ENCODE measurements at places on chromosomes 13 and 19.

DNA sequence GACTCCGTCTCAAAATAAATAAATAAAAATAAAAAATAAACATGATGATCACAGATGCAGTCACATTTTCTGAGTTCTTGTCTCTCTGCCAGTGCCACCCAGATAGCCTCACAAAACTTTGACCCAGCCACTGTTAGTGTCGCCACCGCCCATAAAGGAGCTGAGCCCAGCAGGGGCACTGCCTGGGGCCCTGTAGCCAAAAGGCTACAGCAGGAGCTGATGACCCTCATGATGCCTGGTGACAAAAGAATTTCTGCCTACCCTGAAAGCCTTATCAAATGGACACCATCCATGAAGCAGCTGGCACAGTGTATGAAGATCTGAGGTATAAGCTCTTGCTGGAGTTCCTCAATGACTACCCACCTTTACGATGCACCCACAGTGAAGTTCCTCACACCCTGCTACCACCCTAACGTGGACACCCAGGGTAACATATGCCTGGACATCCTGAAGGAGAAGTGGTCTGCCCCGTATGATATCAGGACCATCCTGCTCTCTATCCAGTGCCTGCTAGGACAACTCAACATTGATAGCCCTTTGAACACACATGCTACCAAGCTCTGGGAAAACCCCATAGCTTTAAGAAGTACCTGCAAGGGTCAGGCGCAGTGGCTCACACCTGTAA, 18.3 kb downstream of the ZNF587 start:
- DNase-seq = no peak

- no peak for DNase-seq
Measured at GRCh38 chr13:75175575-75175974, 306.4 kb downstream of the TBC1D4 start.

GRCh38 chr13:109010912-109011311, 381.5 kb downstream of the MYO16 start:
- DNase-seq = no peak

DNA sequence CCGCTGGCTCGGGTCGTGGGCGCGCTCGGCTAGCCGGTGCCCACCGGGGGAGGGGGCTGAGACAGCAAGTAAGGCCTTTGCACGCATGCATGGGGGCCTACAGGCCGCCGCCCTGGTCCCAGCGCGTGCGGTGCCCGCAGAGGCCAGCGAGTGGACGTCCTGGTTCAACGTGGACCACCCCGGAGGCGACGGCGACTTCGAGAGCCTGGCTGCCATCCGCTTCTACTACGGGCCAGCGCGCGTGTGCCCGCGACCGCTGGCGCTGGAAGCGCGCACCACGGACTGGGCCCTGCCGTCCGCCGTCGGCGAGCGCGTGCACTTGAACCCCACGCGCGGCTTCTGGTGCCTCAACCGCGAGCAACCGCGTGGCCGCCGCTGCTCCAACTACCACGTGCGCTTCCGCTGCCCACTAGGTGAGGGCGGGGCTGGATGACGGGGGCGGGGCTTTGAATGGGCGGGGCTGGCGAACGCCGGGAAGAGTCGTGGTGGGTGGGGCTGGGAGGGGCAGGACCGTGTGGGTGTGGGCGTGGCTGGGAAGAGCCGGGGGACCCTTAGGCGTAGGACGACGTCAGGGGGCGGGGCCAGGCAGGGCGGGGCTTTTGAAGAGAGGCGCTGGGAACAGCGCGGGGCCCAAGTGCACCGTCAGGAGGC, 2.1 kb downstream of the CILP2 start:
- DNase-seq = peak; percentile 81

DNA sequence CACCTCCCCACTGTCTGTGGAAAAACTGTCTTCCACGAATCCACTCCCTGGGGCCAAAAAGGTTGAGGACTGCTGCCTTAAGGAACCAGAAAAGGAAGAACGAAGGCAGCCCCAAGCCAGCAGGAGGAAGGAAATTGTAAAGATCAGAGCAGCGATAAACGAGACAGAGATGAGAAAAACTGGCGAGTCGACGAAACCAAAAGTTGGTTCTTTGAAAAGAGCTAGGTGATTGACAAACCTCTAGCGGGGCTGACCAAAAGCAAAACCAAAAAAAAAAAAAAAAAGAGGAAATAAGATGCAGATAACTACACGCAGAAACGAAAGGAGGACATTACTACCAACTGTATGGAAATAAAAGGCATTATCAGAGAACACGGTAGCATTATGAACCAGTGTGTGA, 76.9 kb downstream of the GADD45B start:
- no peak for DNase-seq

GRCh38 chr13:73873940-73874830, 260.0 kb downstream of the KLF12 start:
- no peak for DNase-seq

DNA sequence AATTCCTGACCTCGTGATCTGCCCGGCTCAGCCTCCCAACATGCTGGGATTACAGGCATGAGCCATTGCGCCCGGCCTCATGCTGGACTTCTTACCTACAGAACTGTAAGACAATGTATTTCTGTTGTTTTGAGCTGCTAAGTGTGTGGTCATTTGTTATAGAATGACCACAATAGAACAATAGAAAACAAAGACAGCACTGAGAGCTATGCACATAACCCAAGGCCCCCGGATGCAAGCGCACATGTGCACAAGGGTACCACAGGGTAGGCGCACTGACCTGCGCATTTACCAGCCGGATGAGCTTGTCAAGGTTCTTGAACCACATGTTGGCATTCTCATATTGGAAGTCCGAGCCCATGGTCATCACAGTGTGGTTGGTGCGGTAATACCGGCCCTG, 5.6 kb downstream of the MAN2B1 start:
- DNase-seq = no peak

GRCh38 chr13:32682740-32683139, 96.5 kb downstream of the PDS5B start:
- DNase-seq = no peak

GRCh38 chr13:46181840-46182490, at the start of gene LCP1:
LCP1 (minus strand) TSS chr13:46182177; CDS start chr13:46159662, 22,515 bp downstream.
- no peak for DNase-seq

- DNase-seq = no peak
Measured at GRCh38 chr13:52061587-52061986, 37.1 kb downstream of the UTP14C start.

DNA sequence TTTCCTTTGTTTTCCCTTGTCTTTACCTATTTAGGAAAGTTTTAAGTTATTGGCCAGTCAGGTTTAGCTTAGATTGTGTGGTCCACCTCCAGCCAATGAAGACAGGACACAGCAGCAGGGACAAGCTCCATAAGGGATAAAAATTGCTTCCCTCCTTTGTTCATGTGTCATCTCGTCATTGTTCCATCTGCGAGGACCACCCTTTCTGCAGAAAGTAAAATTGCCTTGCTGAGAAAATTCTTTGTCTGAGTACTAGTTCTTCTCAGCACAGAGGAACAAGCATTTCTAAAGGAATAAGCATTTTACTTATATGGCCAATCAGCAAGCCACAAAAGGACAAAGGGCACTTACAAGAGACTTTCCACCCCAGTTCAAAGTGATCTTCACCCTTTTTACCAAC, 11.4 kb downstream of the ZNF560 start:
- DNase-seq = no peak

DNA sequence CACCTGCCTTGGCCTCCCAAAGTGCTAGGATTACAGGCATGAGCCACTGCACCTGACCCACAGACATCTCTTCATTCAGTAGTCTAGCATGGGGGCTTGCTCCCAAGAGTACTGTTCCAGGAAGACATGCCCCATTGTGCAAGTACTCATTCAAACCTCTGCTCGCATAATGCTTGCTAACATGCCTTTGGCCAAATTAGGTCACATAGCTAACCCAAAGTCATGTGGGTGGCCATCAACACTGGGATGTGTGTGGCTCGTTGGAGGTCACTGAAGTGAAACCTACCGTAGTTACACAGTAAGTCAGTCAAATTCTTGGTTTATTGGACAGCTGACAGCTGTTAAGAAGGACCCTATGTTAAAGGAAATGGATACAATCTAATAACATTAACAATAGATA, 20.3 kb downstream of the RFXAP start:
- DNase-seq = no peak

GRCh38 chr13:21894703-21895699, 224.1 kb downstream of the FGF9 start:
- DNase-seq = no peak

DNA sequence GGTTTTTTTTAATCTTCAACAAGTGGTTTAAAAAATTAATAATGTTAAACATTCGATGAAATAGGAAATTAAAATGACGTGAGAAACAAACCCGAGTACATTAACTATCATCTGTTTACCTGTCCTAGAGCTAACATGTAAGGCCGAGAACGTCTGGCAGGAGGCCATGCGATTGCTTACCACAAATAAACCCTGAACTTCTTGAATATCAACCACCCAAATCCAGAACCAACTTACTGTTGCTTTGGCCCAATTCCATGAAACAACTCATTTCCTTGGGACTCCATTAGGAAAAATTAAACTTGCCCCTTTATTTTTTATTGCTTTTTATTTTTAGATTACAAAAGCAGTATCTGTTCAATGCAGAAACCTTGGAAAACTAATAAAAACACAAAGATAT, 228.9 kb upstream of the IRS2 start:
- no peak for DNase-seq

DNA sequence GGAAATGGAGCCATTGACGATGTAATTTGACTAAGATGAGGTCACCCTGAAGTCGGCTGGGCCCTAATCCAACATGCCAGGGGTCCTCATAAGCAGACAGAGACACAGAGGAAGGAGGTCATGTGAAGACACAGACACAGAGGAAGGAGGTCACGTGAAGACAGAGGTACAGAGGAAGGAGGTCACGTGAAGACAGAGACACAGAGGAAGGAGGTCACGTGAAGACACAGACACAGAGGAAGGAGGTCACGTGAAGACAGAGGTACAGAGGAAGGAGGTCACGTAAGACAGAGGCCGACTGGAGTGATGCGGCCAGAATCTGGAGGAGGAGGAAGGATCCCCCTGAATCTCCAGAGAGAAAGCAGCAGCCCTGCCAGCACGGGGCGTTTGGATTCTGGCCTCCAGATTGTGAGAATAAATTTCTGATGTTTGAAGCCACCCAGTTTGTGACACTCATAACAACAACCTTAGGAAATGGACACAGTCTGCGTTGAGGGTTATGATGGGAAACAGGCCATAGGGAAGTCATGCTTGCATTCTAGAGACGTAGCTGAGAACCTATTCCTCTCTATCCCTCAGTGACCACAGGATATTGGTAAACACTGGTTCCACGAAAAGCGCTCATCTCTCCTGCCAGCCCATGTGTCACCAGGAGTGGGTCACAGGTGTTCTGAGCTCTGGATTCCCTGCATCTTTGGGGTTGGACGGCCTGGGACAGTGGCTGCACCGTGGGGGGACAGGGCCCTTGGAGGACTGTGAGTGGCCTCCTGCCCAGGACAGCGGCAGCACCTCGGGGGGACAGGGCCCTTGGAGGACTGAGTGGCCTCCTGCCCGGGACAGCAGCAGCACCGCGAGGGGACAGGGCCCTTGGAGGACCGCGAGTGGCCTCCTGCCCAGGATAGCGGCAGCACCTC, 108.5 kb downstream of the SOX1 start:
- no peak for DNase-seq

DNA sequence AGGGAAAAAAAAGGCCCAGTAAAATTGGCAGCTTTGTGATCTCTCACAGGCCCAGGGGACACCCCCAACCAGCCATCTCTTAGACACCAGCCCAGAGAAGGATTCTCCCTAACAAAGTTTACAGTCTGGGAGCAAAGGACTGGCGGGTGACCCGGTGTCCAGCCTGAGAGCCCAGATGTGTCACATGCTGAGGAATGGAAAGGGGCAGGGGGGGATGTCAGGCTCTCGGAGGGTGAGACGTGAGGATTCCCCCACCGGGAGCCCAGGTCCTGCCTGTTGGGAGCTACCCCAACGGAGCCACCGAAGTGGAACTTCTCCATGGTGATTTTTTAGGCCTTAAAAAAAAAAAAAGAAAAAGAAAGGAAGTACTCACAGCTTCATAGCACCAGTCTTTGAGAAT, 4.8 kb upstream of the CTXN1 start:
- DNase-seq = no peak

GRCh38 chr13:48161530-48162179, 66.8 kb upstream of the MED4 start:
- peak; percentile 70 for DNase-seq

- DNase-seq = peak; percentile 86
Measured at GRCh38 chr13:109784590-109785140, 1.7 kb downstream of the IRS2 start.

GRCh38 chr19:33133438-33134031, 1.6 kb downstream of the WDR88 start:
- no peak for DNase-seq

DNA sequence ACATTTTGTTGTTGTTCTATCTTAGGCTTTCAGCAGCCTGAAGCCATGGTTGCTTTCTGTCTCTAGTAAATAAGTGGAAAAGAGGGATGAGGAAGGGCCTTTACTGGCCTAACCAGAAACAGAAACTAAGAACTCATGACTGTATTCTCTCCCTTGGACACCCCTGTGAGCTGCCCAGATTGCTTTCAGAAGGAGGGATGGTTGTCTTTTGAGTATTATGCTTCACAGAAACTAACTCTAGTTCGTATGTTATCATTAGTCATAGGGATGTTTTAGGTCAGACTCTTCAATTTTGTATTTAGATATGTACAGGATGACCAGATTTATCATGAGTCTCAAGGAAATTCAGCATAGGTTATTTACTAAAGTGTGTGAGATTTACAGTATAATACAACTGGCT, 17.5 kb downstream of the BORA start:
- DNase-seq = no peak

GRCh38 chr19:4474514-4475022, 2.5 kb downstream of the HDGFL2 start:
- no peak for DNase-seq

GRCh38 chr19:49165111-49165750, 7.6 kb downstream of the TRPM4 start:
- DNase-seq = no peak

DNA sequence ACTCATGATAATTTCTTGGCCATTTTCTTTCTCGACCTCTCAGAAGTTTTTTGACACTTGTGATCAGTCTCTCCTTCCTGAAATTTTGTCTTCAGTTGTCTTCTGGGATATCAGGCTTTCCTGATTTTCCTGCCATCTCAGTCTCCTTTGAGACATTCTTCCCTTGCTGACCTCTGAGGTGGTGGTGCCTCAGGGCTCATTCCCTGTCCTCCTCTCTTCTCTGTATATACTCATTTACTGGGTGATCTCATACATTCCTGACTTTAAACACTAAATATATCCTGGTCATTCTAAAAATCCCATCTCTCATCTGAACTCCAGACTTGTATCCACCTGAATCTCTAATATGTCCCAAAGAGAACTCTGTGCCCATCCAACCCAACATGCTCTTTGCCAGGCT, 31.3 kb upstream of the STARD13 start:
- no peak for DNase-seq
